ENCODE measurements at places on chromosomes 6 and 20. TPM values are rescaled to one million over a fixed set of nuclear protein-coding genes. Genes with fewer than 3 reads are reported as not detected.

- H3K27ac ChIP-seq = peak overlapping the region; percentile 99
- H3K4me3 ChIP-seq = peak overlapping the region; percentile 72
- peaks cover 75% of the 10 kb centered on the region for H3K4me1 ChIP-seq
- H3K27me3 ChIP-seq = no peaks in the 10 kb centered on the region
These were observed 4.5 kb downstream of the FOXO3 start for GRCh38 chr6:108565091-108565766.

- no peak for DNase-seq
- H3K27ac ChIP-seq = no peak overlapping the region
- no peaks in the 10 kb centered on the region for H3K36me3 ChIP-seq
- no peaks in the 10 kb centered on the region for H3K27me3 ChIP-seq
- no peak overlapping the region for H3K4me3 ChIP-seq
These were observed 101.5 kb downstream of the NRSN1 start for GRCh38 chr6:24227556-24227955.

GRCh38 chr6:80226151-80226550, 119.7 kb downstream of the BCKDHB start:
- no peaks in the 10 kb centered on the region for H3K4me1 ChIP-seq
- H3K36me3 ChIP-seq = no peaks in the 10 kb centered on the region
- no peak overlapping the region for H3K27ac ChIP-seq
- no peaks in the 10 kb centered on the region for H3K27me3 ChIP-seq

DNA sequence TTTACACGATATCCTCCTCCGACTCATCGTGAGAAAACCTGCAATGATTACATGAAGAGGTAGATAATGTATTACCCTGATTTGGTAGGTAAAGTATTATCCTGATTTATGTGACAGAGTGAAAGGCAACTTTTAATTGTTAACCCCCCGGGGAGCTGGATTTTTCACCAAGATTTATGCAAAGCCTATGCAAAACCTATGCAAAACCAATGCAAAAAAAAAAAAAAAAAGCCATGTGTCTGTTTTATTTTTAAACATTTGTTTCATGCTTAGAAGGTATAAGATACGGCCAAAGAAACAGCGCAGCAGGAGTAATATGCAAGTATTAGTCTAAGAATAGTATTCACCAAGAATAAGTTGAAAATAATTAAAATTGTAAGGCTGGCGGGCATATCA, 109.9 kb downstream of the IPCEF1 start:
- no peaks in the 10 kb centered on the region for H3K36me3 ChIP-seq
- H3K4me1 ChIP-seq = no peaks in the 10 kb centered on the region
- no peaks in the 10 kb centered on the region for H3K27me3 ChIP-seq
- DNase-seq = no peak
- H3K27ac ChIP-seq = peak overlapping the region; percentile 5

GRCh38 chr6:12335131-12335527, 45.0 kb downstream of the EDN1 start:
- no peaks in the 10 kb centered on the region for H3K36me3 ChIP-seq
- DNase-seq = no peak
- no peak overlapping the region for H3K27ac ChIP-seq
- no peak overlapping the region for H3K4me3 ChIP-seq
- H3K27me3 ChIP-seq = no peaks in the 10 kb centered on the region
- peaks cover 4% of the 10 kb centered on the region for H3K4me1 ChIP-seq

DNA sequence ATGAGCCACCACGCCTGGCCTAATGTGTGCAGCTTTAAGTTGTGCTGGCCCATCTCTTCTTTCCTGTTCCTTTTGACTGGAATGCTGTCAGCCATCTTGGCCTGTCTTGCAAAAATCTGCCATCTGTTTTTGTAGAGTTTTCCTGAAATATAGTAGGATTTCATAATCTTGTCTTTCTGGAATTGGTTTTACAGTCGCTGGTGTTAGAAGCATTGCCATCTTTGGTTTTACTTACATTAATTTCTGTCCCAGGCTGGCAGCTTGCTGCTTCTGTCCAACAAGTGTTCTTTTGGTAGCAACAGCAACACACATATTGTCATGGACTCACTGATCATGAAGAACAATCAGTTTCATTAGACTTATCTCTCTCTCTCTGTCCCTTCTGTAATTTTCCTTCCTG, 29.1 kb upstream of the TULP1 start:
- DNase-seq = no peak
- no peaks in the 10 kb centered on the region for H3K27me3 ChIP-seq
- H3K36me3 ChIP-seq = no peaks in the 10 kb centered on the region
- no peak overlapping the region for H3K27ac ChIP-seq

GRCh38 chr20:16760431-16761304, 12.5 kb downstream of the OTOR start:
- H3K4me3 ChIP-seq = no peak overlapping the region
- no peak for DNase-seq
- no peaks in the 10 kb centered on the region for H3K36me3 ChIP-seq
- H3K27me3 ChIP-seq = peaks cover under 1% of the 10 kb centered on the region
- peaks cover 4% of the 10 kb centered on the region for H3K4me1 ChIP-seq

DNA sequence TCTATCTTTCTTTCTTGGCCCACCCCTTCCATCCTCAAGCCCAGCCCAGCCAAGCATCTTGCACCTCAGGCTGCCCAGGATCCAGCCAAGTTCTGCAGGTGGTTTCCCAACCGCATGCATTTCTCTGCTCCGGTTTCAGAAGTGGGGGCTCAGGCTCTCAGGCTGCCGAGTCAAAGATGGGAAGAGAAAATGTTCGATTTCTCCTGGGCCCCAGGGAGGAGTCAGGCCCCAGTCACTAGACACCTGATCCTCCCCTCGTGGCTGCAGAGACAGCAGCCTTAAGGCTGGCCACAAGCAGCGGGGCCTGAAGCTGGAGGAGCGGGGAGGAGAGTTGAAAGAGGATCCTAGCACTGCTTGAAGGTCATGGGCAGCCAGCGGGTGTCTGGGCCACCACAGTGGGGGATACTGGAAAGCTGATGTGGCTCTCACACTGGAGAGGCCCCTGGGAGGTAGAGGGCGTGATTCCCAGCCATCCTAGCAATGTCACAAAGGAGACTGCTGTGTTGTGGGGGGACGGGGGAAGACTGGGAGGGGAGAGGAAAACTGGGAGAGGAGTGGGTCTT, 42.2 kb upstream of the ZFAND3 start:
- H3K4me1 ChIP-seq = no peaks in the 10 kb centered on the region
- H3K27ac ChIP-seq = no peak overlapping the region
- DNase-seq = no peak

GRCh38 chr20:2688041-2688591, 4.5 kb upstream of the EBF4 start:
- peaks cover 10% of the 10 kb centered on the region for H3K4me1 ChIP-seq
- H3K4me3 ChIP-seq = no peak overlapping the region
- H3K36me3 ChIP-seq = no peaks in the 10 kb centered on the region
- peak; percentile 56 for DNase-seq
- H3K27ac ChIP-seq = no peak overlapping the region
- H3K27me3 ChIP-seq = peaks cover 72% of the 10 kb centered on the region

DNA sequence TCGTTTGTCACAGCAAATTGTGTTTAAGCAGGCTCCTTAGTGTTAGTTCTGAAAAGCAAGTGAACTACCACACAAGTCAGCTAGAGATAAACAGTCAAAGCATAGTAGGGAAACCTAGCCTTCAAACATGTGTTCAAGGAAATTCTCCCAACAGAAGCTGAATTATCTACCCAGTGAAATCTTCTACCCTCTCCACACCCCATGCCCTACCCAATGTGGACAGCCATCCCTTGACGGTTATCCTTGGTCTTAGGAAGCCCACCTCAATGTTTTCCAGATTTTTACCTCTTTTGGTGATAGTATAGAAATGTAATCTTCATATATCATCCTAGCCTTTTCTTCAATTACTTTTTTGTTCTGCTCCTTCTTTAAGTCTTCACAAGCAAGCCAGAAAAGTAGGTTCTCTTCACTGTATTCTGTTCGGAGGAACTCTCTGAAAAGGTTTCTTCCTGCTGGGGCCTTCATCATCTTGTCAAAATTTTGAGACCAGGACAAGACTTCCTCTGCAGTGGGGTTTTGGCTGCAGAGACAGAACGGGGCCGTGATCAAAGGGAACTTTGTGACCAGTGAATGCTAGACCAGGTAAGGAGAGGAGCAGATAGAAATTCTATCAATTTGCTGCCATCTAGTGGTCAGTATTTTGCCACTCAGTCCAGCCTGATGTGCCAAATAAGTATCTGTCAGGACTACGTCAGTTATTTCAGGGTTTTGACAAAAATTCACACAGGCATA, 21.6 kb upstream of the MTRF1L start:
- no peaks in the 10 kb centered on the region for H3K27me3 ChIP-seq
- no peak overlapping the region for H3K4me3 ChIP-seq
- no peak overlapping the region for H3K27ac ChIP-seq
- no peaks in the 10 kb centered on the region for H3K36me3 ChIP-seq
- H3K4me1 ChIP-seq = no peaks in the 10 kb centered on the region

- no peak overlapping the region for H3K4me3 ChIP-seq
- H3K27ac ChIP-seq = no peak overlapping the region
- H3K36me3 ChIP-seq = no peaks in the 10 kb centered on the region
These were observed 30.7 kb downstream of the ZNF831 start for GRCh38 chr20:59194023-59194935.

DNA sequence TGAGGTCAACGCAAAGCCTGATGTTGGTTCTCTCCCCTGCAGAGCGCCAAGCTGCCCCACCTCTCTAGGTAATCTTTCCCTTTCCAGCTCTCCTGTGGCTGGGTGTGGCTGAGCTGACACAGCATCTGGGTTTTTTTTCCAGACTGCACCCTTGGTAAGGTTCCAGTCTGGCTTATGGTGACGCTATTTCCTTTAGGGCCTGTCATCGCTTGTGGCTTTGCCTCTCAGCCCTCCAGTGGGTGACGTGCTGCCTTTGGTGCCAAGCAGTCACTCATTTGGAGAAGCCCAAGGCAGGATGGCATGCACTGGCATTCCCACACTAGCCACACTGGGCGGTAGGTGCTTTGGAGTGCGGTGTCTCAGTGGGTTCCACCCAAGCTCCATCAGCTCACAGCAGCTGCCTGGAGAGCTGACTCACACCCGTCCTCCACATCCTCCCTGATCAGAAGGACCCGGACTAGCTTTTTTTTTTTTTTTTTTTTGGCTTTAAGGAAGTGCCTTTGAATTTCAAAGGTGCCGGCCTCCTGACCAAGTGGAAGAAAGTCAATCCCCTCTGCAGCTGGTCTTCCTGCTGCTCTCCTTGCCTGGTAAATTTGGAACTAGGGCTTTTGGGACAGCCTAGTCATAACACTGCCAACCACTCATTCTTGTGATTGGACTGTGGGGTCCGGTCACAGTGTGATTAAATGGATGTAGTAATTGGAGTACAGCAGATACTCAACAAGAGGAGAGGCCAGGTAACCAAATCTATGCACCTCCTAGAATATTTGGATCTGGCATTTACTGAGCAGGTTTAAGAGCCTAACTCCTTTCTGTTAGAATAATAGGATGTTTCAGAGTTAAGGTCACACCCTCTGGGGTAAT, 153.6 kb downstream of the CD83 start:
- H3K27me3 ChIP-seq = no peaks in the 10 kb centered on the region
- no peak overlapping the region for H3K27ac ChIP-seq
- no peaks in the 10 kb centered on the region for H3K4me1 ChIP-seq
- no peak overlapping the region for H3K4me3 ChIP-seq
- no peaks in the 10 kb centered on the region for H3K36me3 ChIP-seq
- DNase-seq = peak; percentile 58

GRCh38 chr20:50001784-50002311, 19.1 kb downstream of the SNAI1 start:
- no peak for DNase-seq
- no peaks in the 10 kb centered on the region for H3K27me3 ChIP-seq
- no peak overlapping the region for H3K27ac ChIP-seq

DNA sequence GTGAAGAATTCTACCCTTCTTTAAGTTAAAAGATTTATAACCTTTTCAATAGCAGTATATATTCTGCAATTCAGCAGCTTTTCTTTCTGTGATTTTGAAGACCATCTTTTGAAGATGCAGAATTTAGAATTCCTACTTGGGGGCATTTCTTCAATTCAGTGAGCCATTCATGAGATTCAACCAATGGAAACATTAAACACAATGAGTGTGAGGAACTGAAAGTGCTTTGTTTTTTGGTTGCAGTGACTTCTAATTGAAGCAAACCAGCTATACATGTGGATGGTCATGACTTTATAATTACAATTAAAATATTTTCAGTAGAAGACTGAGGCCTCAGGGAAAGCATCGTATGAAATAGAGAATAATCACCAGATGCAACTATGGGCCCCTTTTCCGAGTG, 108.3 kb downstream of the CARMIL1 start:
- DNase-seq = no peak
- no peak overlapping the region for H3K4me3 ChIP-seq
- no peaks in the 10 kb centered on the region for H3K4me1 ChIP-seq
- H3K27me3 ChIP-seq = no peaks in the 10 kb centered on the region

DNA sequence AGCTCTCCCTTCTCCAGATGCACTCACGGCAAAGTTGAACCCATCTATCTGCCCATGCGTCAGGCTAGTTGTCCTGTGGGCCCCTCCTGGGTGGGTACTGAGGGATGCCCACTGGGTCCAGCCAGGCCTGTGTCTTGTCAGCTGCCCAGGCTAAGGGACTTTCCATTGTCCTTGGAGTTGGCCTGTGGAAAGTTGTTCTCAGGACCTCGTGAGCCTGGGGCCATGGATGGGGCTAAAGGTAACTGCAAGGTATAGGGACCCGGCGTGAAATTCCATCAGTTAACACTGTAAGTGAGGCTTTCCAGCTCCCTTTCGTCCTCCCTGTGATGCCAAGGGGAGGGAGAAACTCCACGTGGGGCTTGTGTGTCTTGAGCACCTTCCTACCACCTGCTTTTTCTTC, 126.5 kb downstream of the CEBPB start:
- peak; percentile 4 for DNase-seq
- peaks cover 14% of the 10 kb centered on the region for H3K4me1 ChIP-seq
- H3K27me3 ChIP-seq = no peaks in the 10 kb centered on the region
- no peak overlapping the region for H3K27ac ChIP-seq

DNA sequence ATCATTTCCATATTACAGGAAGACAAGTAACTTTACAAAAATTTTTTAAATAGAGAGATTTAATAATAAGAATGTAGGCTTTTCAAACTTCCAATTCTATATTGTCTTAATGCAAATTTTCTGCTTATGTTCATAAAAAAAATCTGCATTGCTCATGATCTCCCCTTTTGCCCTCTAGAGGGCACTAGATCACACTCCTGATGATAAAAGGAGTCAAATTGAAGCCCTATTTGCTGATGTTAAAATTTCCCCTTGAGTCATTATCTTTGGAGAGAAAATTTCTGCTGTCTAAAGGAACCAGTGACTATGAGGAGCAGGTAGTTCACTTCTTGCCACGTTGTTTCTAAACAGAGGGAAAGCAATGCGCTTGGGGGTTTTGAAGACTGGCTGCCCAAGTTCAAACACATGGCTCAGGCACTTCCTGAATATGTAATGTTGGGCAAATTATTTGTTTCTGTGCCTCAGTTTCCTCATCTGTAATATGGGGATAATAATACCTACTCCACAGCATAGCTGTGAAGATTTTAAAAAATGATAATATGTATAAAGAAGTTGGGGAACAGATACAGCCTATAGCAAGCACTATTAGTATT, 874.2 kb downstream of the TFAP2A start:
- no peaks in the 10 kb centered on the region for H3K27me3 ChIP-seq
- H3K36me3 ChIP-seq = no peaks in the 10 kb centered on the region
- no peak for DNase-seq
- no peak overlapping the region for H3K27ac ChIP-seq
- no peaks in the 10 kb centered on the region for H3K4me1 ChIP-seq
- no peak overlapping the region for H3K4me3 ChIP-seq

The MAS1 gene
- not detected for total RNA-seq

The NKX2-2 gene
- total RNA-seq = 0.60 TPM

The INSM1 gene
- total RNA-seq = 0.95 TPM

The CYP24A1 gene
- not detected for total RNA-seq

The VARS1 gene
- 18.0 TPM for total RNA-seq

The MCM3 gene
- 21.6 TPM for total RNA-seq

The FLOT1 gene
- 123 TPM for total RNA-seq

The PNPLA1 gene
- 1.1 TPM for total RNA-seq

The AVP gene
- total RNA-seq = not detected

The RIMS1 gene
- 0.41 TPM for total RNA-seq

The RHAG gene
- 0.64 TPM for total RNA-seq
